ENCODE measurements at places on chromosomes 13 and 19.

DNA sequence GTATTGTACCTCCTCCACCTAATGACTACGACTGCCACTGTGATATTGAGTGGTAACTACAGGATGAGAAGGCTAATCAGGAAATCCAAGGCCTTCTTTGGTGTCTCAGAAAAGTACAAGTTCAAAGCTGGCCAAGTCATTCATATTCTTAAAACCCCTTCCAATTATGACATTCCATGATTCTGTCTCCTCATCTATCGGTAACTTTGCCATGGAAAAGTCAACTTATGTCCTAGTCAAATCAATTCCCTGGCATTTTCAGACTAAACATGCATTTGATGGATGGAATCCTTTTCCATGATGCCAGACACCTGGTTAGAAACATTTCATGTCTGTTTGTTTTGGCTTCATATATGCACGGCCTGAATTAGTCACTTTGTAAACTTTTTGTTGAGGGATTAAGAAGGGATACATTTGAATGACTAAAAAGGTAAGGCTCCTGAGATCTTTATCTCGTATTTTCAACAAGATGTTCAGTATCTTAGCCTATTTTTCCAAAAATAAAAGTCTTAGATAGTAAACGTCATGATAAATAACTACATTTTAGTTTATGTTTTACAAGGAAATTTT lies 186.5 kb downstream of the NHLRC3 start:
- DNase-seq = no peak

DNA sequence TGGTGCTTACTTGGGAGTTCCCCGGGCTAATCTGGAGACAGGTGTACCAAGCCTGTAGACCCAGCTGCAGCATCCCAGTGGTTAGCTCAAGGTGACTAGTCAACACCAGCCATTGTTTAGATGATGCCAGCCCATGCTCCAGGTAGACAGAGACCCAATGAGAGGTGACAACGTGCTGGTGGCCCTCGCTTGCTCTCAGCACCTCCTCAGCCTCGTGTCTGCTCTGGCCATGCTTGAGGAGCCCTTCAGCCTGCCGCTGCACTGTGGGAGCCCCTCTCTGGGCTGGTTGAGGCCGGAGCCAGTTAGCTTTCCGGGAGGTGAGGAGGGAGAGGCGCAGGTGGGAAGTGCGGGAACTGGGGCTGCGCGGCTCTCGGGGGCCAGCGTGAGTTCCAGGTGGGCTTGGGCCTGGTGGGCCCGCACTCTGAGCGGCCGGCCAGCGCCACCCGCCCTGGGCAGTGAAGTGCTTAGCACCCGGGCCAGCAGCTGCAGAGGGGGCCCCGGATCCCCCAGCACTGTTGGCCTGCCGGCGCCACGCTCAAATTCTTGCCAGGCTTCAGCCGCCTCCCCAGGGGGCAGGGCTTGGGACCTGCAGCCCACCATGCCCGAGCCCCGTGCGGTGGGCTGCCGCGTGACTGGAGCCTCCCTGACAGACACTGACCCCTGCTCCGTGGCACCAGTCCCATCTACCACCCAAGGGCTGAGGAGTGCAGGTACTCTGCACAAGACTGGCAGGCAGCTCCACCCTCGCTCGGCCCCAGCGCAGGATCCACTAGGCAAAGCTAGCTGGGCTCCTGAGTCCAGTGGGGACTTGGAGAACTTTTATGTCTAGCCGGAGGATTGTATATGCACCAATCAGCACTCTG lies 85.9 kb upstream of the VSTM2B start:
- no peak for DNase-seq

DNA sequence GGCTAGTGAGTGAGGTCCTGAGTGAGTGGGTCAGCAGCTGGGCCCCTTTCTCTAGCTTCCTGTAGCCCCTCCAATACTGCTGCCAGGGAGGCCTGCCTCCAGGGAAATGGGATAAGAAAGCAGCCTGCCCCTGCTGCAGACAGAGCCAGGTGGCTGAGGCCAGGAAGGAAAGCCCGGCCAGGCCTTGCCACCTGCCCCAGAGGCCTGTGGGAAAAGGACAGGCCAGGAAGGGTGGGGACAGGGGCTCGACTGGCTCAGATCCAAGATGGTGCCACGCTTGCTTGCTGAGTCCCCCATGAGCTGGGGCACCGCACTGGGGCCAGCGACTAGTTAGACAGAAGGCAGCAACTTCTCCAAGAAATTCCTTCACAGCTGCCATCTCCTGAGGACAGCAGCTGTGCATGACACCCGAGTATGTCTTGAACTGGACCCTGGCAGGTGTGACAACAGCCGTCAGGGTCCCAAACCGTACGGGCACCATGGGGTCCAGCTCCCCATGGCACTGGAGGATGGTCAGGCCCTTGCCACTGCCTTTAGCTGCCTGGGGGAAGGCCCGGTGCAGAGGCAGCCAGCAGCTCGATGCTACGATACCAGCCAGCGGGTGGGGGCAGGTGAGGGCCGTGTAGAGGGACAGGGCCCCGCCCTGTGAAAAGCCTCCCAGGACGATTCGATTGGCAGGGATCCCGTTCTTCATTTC lies 5.1 kb upstream of the PRR36 start:
- DNase-seq = no peak

- DNase-seq = peak; percentile 48
Measured at GRCh38 chr19:45153339-45154063, 7.3 kb downstream of the NKPD1 start.

DNA sequence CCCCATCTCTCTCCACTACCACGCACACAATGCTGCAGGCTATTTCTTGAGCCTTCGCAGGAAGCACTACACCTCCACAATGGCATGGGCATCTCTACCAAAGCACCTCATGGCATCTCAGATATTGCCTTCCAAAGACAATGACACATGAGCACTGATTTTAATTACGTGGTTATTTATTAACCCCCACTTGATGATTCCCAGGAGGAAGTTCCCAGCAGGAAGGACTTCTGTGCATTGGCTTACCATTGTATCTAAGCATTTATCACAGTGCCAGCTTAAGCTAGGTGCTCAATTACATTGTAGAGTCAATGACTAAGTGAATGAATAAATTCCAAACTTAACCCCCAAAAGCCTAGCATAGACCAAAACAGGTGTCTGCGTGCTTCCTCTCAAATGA lies 101.4 kb downstream of the ABCC4 start:
- DNase-seq = no peak

- DNase-seq = peak; percentile 73
Measured at GRCh38 chr19:56637976-56638555, 4.9 kb upstream of the SMIM17 start.

GRCh38 chr19:41940731-41941409 lies 12.6 kb upstream of the ERFL start:
- DNase-seq = no peak

GRCh38 chr19:39795001-39795400 lies 16.3 kb downstream of the LEUTX start:
- DNase-seq = no peak

DNA sequence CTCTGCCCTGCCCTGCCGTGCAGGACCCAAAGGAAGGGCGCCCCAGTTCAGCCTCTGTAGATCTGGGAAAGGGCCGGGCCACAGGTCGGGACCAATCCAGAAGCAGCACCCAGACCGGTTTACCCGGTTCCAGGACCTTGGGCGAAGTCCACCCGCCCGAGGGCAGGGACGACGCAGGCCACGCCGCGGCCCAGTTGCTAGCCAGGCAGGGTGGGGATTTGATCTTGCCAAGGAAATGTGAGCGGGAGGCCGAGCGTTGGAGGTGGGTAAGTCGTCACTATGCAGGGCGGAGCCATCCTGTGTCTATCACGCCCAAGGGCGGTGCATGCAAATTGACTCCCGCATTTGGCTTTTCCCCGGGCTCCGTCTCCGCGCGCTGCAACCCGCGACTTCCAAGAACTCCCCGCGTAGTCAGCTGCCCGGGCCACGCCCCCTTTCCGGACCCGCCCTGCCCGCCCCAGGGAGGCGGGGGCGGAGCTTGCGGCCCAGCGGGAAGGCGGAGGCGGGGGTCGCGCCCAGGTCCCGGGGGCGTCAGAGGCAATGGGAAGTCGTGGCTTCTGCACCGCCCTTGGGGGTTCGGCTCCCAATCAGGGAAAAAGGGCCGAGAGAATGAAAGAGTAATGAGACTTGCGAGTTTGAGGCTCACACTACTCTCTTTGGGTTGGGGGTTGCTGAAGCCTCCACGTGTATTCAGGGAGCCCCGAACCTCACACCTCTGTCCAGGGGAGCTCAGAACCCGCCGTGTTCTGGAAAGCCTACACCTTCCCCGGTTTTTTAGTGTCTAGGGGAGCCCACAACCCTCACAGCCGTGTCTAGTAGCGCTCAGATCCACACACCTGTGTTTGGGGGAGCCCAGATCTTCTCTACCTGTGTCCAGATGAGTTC lies 12.8 kb downstream of the IER2 start:
- peak; percentile 89 for DNase-seq

DNA sequence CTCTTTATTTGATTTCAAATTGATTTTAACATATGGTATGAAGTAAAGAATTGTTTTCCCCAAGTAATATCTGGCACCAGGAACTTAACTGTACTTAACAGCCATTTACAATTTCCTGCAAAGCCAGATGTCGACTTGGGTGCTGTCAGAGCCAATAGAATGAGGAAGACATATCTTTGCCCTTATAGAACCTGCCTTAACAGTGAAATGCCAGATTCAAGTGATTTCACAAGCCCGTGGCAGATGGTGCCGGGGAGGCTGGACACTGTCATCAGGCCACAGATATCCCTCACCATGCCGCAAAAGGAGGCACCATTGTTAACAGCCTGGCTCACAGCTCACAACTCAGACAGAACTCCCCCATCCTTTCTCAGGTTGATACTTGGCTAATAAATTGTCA lies 48.7 kb downstream of the ESD start:
- DNase-seq = no peak
